ENCODE measurements at places on chromosomes 3 and 15. TPM values are rescaled to one million over a fixed set of nuclear protein-coding genes. Genes with fewer than 3 reads are reported as not detected.

OSBPL10 gene
- 5.8 TPM for total RNA-seq

GOLGA8R gene
- 4.7 TPM for total RNA-seq

SLC2A2 gene
- total RNA-seq = not detected

GTF2A2 gene
- total RNA-seq = 105 TPM

ANO10 gene
- 15.3 TPM for total RNA-seq

DNA sequence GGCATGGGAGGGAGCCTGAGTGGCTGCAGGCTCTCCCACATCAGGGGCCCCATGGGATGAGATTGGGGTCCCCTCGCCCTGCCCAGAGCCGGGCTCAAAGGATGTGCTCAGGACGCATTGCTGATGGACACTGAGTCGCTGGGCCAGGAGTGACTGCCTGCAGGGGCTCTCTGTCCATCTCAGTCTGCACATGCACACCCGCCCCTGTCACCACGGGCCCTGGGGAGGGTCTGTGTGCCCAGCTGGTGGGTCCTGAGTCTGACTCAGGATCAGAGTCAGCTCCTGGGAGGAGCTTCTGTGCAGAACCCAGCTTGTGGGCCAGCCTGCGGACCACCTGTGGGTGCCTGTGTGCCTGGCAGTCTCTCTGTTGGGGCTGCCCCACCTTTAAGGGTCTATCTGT is 18.1 kb downstream of the STAB1 start:
- no peak for DNase-seq

- no peak for DNase-seq
Measured at GRCh38 chr3:59334585-59334984, 284.8 kb upstream of the CFAP20DC start.

- DNase-seq = peak; percentile 93
Measured at GRCh38 chr3:39260957-39261356, 18.9 kb downstream of the CX3CR1 start.

GRCh38 chr3:142943870-142944269 is 19.6 kb downstream of the PAQR9 start:
- no peak for DNase-seq

DNA sequence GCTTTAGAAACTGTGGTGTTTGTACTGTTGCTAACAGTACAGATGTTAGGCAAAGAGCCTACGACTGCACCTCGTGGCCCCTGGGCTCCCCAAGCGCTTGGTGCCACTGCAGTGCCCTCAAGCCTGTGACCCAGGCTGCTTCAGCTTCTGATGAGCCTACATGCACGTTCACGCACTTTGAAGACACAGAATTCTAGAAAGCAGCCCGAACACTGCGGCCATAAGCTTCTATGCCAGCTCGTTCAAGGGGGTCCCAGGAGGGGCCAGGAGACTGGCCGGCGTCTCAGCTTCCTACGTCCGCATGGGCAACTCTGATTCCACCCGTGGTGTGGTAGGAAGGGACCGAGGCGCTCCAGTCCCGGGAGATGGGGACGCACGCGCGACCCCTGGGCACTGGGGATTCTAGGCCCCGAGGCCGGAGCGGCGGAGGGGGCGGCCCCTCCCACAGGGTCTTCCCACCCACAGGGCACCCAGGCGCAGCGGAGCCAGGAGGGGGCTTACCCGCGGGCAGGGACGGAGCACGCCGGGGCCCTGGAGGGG is 653 bp downstream of the MYO5C start:
- DNase-seq = no peak

DNA sequence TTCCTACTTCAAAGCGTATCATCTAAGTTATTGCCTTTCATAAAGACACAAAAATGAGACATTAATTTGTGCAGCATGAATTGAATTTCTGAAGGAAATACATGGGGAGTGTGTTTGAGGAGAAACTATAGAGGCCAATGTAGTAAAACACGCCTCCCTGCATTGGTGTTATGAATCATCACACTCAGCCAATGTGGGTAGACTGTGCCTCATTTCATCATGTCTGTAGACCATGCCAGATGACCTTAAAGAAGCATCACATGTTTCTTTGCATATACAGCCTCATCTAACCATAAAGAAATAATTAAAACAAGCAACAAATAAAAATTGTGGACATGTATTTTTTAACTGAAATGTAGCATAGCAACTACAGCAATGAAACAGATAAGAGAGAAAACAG is 486.0 kb upstream of the ADAMTS9 start:
- no peak for DNase-seq

- DNase-seq = no peak
Measured at GRCh38 chr3:1591327-1592028, 498.7 kb downstream of the CNTN6 start.

GRCh38 chr15:86903642-86904421 is 824.2 kb downstream of the AGBL1 start:
- DNase-seq = no peak

- no peak for DNase-seq
Measured at GRCh38 chr3:141528800-141529199, 42.0 kb downstream of the RASA2 start.

GRCh38 chr3:45041666-45042065 is 15.6 kb downstream of the CLEC3B start:
- no peak for DNase-seq

GRCh38 chr15:90641581-90642463 is 75.3 kb upstream of the BLM start:
- DNase-seq = no peak

DNA sequence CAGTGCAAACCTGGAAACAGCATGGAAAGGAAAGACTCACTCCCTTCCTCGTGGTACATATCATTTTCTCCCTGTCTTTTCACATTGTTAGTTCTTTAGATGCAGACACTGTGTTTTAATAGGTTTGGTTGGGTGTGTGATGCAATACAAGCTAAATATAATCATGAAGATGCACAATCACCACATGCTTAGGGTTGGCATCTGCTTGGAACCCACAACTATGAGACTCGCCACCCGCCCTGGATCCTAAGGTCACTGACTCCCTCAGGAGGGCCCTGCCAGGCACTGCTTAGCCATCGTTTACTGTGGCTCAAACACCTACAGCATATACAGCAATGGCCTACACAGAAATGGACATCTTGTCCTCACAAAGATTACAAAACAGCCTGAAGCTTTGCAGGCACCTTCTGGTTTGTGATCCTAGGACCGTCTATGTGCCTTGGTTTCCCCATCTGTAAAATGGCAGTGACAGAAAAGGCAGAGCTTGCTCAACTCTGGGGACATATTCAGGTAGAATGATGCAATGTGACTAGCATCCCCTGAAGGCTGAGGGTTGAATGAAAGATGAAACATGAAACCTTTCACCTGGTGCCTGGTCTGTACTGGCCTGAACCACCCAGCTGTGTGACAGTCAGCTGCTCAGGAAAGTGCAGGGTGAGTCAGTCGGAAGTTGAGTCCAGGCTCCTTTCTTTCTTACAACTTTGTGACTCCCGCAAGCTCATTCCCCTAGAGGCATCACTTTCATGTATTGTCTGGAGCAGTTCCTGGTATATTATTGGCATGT is 123.6 kb upstream of the PFN2 start:
- DNase-seq = no peak

- no peak for DNase-seq
Measured at GRCh38 chr3:9007928-9008327, 44.7 kb upstream of the RAD18 start.

DNA sequence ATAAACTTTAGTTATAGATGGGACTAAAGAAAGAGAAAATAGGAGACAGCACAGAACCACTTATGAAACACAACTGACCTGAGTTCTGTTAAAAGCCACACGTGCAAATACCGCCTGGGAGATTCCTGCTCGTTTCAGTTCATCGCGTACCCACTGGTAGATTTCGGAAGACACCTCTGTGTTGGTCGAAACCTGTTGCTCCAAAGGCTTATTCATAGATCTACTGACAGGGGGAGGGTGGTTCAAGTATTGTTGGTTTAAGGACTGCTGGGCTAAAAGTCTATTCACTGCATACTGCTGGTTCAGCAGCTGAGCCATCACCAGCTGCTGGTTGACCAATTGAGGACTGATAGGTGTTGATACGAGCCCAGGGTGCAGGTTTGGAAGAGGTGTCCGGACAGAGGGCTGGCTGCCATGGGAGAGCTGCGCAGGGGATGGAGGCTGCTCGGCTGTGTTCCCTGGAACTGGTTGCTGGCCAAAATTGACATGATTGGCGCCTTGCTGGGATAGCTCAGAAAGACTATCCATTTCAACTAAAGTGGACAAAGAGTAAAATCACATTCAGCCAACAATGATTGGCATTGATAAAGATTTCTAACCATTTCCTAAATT is 30.6 kb downstream of the SATB1 start:
- DNase-seq = no peak

GRCh38 chr3:135905058-135905724 is 60.3 kb upstream of the PPP2R3A start:
- no peak for DNase-seq

All from cardiac septum (tissue), 1 donor.